ENCODE measurements at places on chromosomes 7 and 10. TPM values are rescaled to one million over a fixed set of nuclear protein-coding genes. Genes with fewer than 3 reads are reported as not detected.

DNA sequence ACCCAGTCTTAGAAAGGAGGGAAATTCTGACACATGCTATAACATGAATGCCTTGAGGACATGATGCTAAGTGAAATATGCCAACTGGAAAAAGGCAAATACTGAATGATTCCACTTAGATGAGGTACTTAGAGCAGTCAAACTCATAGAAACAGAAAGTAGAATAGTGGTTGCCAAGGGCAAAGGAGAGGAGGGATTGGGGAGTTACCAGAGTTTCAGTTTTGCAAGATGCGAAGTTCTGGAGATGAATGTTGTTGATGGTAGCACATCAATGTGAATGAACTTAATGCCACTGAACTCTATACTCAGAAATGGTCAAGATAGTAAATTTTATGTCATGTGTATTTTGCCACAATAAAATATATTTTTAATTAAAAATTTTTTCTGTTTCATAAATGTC, 38.9 kb downstream of the DRGX start:
- DNase-seq = peak; percentile 3
- no peaks in the 10 kb centered on the region for H3K36me3 ChIP-seq
- no peak overlapping the region for H3K27ac ChIP-seq
- H3K4me1 ChIP-seq = no peaks in the 10 kb centered on the region
- no peak overlapping the region for H3K4me3 ChIP-seq

DNA sequence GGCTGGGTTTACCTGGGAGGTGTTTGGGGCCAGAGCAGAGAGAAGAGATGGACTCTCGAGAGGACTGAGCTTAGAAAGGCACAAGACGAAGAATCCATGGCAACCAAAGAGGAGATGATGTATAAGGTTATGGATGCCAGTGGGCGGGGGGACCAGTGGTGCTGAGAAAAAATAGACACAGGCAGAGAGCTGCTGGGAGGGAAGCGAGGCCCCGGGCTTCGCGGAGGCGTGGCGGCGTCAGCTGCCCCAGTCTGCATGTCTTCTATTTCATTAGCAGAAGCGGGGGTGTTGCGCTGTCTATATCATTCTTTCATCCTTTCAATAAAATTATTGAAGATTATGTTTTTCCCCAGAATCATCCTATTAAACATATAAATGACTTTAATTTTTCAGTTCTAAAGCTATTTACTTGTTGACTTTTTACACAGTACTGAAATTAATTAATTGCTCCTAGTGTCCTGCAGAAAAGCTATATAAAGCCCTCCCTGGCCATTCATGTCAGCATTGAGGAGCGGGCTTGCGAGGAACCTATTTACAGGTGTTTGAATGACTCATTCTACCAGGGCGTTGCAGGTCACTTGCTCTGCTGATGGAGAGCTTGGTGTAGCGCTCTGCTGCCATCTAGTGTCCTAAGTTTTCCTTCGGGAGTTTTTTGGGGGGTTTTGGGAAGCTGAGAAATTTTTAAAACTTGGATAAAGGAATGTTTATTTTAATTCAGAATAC, 42.9 kb upstream of the BHLHA15 start:
- H3K27me3 ChIP-seq = no peaks in the 10 kb centered on the region
- H3K4me3 ChIP-seq = no peak overlapping the region
- peaks cover 12% of the 10 kb centered on the region for H3K4me1 ChIP-seq
- peak; percentile 55 for DNase-seq
- no peak overlapping the region for H3K27ac ChIP-seq

- H3K4me3 ChIP-seq = no peak overlapping the region
- H3K27ac ChIP-seq = no peak overlapping the region
- peaks cover 17% of the 10 kb centered on the region for H3K4me1 ChIP-seq
Observed at GRCh38 chr7:39504963-39505362, 61.2 kb upstream of the YAE1 start.

DNA sequence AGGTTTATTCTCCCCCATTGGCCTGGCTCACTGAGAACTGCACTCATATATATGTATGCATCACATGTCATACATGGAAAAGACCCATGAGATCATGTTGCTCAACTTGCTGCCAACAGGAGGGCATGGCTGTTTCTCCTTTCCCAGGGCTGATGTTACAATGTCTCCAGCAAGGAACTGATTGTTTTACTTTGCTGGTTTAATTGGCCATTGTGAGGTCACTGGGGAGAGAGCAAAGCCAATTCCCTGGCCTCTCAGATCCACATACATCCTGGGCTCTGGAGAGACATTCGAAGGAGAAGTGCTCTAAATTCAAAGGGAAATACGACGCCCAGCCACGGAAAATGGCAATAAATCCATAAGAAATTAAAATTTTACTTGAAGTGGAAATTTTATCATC, 287.8 kb downstream of the WDR11 start:
- H3K27me3 ChIP-seq = no peaks in the 10 kb centered on the region
- no peak overlapping the region for H3K4me3 ChIP-seq
- DNase-seq = no peak
- no peaks in the 10 kb centered on the region for H3K4me1 ChIP-seq

DNA sequence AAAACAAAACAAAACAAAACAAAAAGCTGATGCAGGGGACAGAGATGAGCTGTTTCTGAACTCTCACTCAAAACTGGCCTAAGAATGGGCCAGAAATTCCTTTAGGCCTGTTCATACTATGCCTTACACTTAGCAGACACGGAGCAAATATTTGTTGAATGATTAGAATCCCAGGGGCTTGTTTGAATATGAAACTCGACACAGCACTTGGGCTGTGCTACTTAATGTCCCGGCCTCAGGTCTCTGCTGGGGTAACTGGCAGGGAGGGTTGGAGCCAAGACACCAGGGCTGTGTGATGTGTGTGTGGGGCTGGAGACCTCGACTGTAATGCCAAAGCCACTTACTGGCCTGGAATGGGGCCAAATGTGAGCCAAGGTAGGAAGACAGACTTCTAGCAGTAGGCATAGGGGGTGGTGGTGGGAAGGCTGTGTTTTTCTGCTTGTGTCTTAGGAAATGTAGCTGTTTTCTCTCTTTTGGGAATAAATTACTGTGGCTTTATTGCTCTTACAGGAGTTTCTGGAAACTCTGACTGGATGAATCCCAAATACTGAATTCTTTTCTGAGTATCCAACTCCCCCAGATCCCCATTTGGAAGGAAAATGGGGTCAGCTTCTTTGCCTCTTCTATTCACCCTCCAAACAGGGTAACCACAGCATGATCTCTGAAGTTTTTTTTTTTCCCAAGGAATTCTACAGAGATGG, 66.7 kb downstream of the EMX2 start:
- no peak overlapping the region for H3K4me3 ChIP-seq
- H3K4me1 ChIP-seq = no peaks in the 10 kb centered on the region
- no peak overlapping the region for H3K27ac ChIP-seq
- DNase-seq = no peak
- no peaks in the 10 kb centered on the region for H3K36me3 ChIP-seq

- no peaks in the 10 kb centered on the region for H3K36me3 ChIP-seq
- DNase-seq = no peak
- no peaks in the 10 kb centered on the region for H3K27me3 ChIP-seq
- H3K4me1 ChIP-seq = no peaks in the 10 kb centered on the region
Observed at GRCh38 chr7:157795199-157795598, 458.4 kb downstream of the DNAJB6 start.

GRCh38 chr7:126001349-126001748, 1071.7 kb upstream of the POT1 start:
- H3K27ac ChIP-seq = no peak overlapping the region
- no peak for DNase-seq

DNA sequence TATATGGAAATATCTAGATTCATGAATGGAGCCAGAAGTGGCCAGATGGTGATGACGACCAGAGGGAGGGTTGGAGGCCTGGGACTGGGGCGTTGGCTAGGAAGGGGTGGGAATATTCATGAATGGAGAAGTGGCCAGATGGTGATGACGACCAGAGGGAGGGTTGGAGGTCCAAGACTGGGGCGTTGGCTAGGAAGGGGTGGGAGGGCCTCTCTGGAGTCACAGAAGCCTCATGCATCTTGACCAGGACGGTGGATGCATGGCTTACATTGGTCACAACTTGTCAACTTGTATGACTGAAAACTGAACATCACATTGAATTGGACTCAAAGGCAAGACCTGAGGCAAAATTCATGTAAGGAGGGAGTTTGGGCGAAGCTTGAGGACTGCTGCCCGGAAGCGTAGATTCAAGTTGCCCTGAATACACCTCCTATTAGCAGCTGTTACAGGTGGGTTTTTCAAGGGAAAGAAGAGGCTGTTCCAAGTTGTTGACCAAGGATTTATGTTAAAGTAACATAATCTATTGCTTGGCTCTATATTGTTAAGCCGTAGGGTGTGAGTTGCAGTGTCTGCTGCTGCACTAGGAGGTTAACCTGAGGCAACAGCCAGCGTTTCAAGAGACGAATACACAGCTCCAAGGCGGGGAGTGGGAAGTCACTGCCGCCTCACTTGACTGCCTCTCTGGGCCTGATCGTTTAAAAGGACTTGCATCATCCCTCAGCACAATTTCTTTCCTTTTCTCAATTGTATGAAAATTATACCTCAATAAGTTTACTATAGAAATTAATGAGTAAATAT, 55.1 kb upstream of the FAM20C start:
- no peak overlapping the region for H3K4me3 ChIP-seq
- no peaks in the 10 kb centered on the region for H3K27me3 ChIP-seq
- no peak overlapping the region for H3K27ac ChIP-seq
- H3K4me1 ChIP-seq = no peaks in the 10 kb centered on the region
- H3K36me3 ChIP-seq = no peaks in the 10 kb centered on the region
- no peak for DNase-seq

- no peak for DNase-seq
- no peak overlapping the region for H3K4me3 ChIP-seq
- H3K27me3 ChIP-seq = no peaks in the 10 kb centered on the region
Observed at GRCh38 chr10:89921403-89921802, 220.0 kb downstream of the KIF20B start.

DNA sequence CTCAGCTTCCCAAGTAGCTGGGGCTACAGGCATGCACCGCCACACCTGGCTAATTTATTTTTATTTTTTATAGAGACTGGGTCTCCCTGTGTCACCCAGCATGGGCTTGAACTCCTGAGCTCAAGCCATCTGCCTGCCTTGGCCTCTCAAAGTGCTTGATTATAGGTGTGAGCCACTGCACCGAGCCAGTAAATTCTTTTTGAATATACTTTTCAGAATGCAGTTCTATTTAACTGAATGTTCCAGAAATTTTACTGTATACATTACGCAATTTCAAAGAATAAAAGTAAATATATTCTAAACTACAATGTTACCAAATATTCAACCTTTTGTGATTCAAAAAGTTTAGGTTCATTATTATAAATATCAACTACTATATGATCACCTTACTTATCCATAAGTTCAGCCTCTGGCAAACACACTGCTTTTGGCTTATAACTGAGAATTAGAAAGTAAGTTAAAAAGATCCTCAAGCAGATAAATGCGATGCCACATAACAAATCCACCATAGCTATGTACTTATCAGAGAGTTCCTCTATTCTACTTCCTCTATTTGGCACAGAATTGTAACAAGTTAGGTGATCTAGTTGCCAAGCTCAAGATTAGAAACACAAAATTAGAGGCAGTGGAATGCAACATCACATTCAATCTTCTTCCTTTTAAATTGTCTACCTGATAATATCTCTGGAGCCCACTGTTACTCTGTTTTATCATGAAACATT, 118.2 kb downstream of the ANK3 start:
- no peaks in the 10 kb centered on the region for H3K4me1 ChIP-seq
- DNase-seq = no peak
- no peaks in the 10 kb centered on the region for H3K27me3 ChIP-seq
- no peaks in the 10 kb centered on the region for H3K36me3 ChIP-seq

The RAPGEF5 gene
- 0.72 TPM for total RNA-seq

The MNX1 gene
- 0.17 TPM for total RNA-seq

Data from activated T-cell treated with anti-CD3 and anti-CD28 coated beads, Interleukin-2, amount 50 U/mL, for 72 hours (primary cell).